ENCODE measurements at places on chromosomes 7 and 10. TPM values are rescaled to one million over a fixed set of nuclear protein-coding genes. Genes with fewer than 3 reads are reported as not detected.
A peak's percentile ranks its signal among the peaks of the same experiment; 100 is the strongest.

DNA sequence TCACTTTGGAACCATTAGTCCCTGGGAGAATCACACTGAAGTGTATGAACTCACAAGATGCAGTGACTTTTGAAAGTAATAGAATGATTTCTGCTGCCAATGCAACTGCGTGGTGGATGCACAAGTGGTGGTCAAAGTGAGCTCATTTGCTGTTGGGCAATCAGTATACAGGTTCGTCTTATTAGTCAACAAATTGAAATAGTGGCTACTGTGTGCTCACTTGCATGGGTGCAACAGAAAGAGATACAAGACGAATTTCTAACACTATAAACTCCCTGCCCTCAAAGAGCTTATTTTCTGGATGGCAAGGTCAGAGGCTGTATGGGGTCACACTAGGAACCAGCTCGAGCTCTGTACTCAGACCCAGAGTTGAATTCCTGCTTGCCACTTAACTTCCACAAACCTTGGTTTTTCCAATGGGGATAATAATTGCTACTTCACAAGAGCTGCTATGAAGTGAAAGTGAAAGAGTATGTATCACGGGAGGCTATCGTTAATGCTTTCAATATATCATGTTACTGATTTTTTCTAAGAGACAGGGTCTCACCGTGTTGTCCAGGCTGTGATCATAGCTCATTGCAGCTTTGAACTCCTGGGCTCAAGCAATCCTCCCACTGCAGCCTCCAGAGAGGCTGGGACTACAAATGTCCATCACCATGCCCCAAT lies 8.3 kb upstream of the BCL7B start:
- no peak for DNase-seq

DNA sequence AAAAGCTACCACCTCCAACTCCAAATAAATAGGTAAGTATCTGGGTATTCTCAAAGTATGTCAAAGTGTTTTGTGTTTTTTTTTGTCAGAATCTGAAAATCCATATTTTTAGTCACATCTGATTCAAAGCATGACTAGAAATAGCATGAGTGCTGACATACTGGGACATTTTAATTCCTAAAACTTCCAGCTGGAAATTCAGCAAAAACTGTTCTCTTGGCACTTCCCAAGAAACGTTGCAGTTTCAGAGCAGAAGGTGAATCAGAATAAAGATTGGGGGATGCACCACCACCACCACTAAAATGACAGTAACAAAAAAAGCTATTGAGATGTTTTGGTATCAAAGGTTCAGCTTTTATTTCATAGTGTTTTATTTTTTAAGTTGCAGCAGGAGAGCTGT lies 724.6 kb upstream of the CELF2 start:
- DNase-seq = no peak

DNA sequence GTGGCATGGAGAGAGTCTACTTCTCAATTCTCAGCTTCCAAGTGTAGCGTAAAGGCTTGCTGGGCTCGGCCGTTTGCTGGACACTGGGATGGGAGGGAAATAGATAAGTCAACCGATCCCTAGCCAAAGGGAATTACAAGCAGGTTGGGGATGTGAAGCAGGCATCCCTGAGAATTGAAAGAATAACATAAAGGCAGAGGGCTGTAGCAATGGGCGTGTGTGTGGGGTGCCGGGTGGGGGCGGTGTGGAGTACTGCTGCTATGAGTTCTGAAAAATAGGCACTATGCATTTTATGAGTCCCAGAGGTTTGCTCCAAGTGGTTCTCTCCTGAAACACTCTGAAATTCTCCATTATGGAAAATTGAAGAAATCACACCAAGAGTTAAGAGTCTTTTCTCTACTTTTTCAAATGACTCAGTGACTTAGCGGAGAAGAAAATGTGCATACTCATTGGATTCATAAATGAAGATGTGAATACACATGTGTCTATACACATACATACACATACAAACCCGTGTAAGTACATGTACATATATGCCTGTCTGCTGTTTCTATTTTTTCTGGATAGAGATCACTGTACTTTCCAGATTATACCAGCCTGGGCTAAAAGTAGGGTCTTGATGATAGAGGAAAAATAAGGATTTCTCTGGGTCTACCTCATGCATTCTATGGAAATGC lies 65.4 kb downstream of the ADRA2A start:
- no peak for DNase-seq

GRCh38 chr10:97675222-97675621 lies 11.8 kb downstream of the AVPI1 start:
- DNase-seq = no peak

DNA sequence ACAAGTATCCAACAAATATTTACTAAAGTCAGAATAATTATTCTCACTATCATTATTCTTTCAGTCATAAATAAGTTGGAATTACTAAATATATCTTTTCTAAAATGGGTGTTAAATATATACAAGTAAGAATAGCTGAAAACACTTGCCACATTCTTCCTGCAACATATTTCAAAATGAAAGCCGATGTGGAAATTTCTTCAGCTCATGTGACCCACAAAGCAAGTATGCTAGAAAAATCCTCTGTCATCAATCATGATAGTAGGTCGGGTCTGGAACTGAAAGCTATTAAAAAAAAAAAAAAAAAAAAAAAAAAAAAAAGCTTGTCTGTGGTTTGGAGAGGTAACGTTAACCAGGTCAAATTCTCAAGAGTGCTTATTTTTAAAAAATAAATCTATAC lies 344.7 kb downstream of the NEBL start:
- no peak for DNase-seq

DNA sequence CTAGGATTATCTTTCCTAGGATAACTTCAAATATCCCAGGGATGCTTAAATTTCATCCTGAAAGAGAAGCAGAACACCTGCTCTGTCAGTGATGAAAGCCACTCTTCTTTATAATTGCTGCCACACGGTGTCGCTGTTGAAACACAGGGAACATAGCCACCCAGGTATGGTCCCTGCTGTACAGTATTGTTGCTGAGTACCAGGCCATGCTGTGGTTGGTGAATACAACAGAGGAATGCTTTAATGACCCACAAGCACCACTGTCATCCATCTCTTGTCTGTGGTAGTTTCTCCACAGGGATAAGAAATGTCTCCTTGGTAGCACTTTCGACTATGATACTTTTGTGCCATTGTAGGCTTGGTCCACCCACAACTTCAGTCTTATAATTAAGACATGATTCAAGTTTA lies 70.6 kb upstream of the STARD3NL start:
- peak; percentile 70 for DNase-seq

GRCh38 chr10:94890264-94891022 lies 48.0 kb upstream of the CYP2C9 start:
- DNase-seq = no peak

DNA sequence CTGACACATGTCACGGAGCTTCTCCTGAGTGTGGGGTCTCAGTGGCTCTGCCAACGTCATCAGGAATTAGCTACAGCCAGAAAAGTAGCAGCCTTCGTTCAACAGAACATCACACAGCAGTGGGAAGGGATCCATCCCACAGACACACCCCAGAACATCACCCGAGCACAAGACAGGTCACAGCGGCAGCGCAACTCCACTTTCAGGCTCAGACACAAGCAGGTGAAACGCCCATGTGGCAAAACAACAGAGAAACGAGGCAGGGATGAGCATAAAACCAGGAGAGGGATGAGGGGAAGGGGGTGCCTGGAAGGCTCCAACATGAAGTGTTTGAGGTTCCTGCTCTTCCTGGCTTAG lies 44.8 kb downstream of the CAMK2B start:
- no peak for DNase-seq

The NRAP gene
- total RNA-seq = not detected

The FAM241B gene
- 11.6 TPM for total RNA-seq

The LBX1 gene
- total RNA-seq = 1.0 TPM

The CTAGE4 gene
- 0.55 TPM for total RNA-seq

Data from neural crest cell (in vitro differentiated cells).